ENCODE measurements at places on chromosomes 12 and 14.

DNA sequence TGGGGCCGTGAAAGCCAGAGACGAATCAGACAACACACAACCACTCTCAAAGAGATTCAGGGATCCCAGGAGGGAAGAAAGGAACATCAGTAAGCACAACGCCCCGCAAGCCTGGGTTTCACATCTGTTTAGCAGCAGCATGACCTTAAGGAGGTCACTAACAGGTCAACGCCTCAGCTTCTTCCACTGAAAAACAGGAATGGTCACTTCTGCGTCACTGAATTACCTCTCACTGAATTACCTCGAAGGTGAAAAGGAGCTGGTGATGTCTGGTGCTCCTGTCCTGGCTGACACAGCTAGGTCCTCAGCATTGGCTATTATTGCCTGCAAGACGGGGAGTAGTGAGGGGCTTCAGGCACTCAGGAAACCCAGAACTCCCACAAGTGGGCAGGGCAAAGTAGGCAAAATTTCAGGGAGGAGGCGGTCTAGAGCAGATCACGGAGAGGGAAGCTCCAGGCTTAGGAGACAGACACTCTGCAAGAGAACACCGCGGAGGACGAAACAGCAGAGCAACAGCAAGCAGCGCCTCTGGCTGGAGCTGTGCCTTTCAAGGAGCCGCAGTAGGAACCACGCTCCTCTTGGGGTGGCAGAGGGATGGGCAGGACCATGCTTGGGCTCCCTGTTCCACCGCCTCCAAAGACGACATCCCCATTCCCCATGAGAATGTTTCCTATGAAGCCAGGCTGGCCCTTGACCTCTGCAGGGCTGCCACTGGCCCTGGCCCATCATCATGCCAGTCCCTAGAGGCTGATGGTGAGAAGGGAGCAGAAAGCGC, 108.4 kb downstream of the SINHCAF start:
- DNase-seq: no peak

GRCh38 chr12:132143336-132144071, 615 bp downstream of the DDX51 start:
- no peak for DNase-seq

GRCh38 chr12:80195074-80195726, 95.9 kb downstream of the OTOGL start:
- DNase-seq: no peak

DNA sequence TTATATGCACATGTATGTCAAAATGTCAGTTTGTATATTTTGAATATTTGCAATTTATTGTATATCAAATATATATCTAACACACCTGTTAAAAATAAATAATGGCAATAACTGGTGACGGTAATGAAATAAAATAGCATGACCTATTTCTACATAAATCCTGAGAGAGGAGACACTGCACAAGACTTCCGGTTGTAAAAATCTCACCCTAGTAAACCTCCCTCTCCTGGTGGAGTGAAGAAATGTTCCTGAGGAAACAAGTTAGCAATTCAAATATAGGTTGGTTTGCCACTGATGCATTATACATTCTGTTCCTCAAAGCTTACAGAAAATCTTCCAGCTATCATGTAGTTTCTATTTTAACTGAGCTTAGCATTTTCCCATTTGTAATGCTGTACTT, 166.1 kb upstream of the SYT10 start:
- DNase-seq: no peak

DNA sequence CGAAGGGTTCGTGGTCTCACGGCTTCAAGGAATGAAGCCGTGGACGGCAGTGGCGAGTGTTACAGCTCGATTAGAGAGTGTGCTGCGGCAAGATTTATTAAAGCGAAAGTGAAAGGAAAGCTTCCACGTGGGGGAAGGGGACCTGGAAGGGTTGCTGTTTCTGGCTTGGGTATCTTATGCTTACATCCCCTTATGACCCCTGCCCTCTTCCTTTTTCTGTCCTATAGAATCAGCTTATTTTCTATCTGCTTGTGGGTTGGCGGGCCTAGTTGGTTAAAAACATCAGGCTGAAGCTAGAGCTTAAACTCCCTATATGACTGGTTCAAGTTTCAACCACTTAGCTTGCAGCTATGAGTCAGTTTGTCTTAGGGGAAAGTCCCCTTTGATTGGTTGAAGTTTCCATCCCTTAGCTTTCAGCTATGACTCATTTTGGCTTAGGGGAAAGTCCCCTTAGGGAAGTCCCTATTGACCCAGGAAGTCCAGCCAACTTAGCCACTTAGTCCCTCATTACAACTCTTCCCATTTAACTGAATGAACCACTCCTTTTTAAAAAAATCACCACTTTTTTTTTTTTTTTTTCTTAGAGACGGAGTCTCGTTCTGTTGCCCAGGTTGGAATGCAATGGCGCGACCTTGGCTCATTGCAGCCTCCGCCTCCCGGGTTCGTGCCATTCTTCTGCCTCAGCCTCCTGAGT, 1494.7 kb upstream of the TMEM132C start:
- no peak for DNase-seq

DNA sequence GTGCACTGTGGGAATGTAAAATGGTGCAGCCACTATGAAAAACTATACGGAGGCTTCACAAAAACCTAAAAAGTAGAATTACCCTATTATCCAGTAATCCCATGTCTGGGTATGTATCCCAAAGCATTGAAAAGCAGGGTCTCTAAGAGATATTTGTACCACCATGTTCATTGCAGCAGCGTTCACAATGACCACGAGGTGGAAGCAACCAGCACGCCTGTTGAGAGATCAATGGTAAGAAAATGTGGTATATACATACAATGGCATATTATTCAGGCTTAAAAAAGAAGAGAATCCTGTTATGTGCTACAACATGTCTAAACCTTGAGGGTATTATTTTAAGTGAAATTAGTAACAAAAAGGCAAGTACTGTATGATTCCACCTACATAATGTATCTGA, 910 bp upstream of the NOPCHAP1 start:
- DNase-seq: no peak

DNA sequence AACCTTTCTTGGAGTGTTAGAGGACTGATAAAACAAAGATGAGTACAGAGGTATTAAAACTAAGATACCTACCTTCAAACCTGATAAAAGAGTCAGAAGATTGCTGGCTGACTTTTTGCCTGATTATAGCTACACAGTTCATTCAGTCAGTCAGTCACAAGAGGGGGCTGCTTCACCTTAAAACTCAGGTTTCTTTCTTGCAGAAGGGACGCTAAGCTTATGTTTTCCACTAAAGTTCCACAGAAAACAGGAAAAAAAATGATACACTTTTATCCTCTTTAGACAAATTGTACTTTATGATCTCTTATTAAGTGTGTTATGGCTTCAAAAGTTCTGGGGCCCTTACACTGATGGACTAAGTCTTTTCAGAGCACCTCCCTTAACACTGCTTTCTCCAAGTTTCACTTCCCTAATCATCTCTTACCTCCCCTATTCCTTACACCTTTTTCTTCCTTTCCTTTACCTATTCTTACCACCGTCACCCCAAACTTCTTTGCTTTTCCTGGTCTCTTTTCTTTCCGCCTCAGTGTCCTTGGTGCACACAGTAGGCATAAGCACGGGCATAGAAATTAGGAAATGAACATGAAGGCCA, 448.7 kb upstream of the OR4E1 start:
- no peak for DNase-seq

- DNase-seq: no peak
These were observed 43.4 kb upstream of the SPTLC2 start for GRCh38 chr14:77659831-77660230.

DNA sequence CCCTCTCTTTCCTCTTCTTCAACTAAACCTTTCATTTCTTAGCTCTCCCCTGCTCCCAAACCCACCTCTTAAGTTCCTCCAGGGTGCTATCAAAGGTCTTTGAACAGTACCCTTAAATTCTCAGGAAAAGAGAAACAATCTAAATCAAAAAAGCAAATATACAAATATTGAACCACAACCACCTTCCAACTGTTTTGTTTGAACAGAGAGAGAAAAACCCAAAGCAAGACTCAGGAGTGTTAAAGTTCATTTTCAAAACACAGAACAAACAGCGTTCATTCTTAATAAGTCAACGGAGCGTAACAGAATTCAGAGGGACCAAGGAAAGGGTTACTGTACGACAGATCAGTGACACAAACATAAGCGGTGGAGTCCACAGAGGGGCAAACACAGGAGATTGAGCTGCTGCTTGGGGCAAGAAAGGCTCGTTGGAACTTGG, 73.3 kb downstream of the NDUFA12 start:
- no peak for DNase-seq

- DNase-seq: no peak
These were observed 24.0 kb downstream of the FGF6 start for GRCh38 chr12:4421590-4422031.

- DNase-seq: no peak
These were observed 14.0 kb downstream of the EMP1 start for GRCh38 chr12:13210236-13211190.

DNA sequence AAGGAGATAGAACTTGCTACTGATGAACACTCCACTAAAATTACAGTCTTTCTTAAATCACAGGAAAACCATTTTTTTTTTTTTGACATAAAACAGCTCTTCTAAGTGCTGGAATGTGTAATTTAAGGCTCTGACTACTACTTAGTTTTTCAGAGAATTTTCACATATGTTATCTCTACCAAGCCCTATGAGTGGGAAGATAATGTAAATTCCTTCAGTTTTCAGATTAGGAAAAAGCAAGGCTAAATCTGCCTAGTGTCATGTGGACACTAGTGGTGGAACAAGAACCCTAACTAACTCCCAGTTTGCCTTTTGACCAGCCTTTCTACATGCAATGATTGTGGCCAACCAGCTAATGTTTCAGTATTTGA, 37.3 kb upstream of the CSRP2 start:
- no peak for DNase-seq

DNA sequence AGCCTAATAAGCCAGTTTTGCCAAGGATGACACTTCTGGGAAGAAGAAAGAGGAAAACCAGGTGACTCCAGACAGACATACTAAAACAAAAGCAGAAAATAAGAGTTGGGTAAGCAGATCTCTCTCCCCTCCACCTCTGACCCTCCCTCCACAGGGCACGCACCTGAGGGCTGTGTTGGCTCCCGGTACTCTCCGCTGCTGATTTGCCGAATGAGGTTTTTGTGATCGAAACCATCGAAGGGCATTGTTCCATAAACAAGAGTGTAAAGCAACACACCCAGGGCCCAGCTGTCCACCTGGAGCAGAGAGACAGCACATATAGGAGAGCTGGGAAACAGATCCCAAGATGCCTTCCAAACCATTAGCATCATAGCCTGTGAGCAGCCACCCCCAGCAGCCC, 68.1 kb downstream of the NUAK1 start:
- DNase-seq: no peak

DNA sequence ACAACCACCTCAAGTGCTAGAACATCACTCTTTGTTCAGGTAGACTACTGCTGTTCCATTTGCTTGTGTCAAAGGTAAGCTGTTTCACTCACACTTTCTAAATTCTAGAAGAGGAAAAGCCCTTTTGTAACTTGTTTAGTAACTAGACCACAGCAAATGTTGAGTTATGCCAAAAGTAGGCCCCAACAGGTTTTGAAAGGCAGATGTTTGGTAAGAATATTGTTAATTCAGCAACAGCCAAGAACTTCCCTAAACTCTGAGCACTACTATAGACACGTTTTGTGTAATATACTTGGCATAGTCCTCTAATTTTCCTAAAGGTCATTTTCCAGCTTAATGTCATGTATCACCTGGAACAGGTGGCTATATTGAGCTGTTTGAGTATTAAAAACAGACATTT, 79.0 kb downstream of the DCAF5 start:
- DNase-seq: no peak

DNA sequence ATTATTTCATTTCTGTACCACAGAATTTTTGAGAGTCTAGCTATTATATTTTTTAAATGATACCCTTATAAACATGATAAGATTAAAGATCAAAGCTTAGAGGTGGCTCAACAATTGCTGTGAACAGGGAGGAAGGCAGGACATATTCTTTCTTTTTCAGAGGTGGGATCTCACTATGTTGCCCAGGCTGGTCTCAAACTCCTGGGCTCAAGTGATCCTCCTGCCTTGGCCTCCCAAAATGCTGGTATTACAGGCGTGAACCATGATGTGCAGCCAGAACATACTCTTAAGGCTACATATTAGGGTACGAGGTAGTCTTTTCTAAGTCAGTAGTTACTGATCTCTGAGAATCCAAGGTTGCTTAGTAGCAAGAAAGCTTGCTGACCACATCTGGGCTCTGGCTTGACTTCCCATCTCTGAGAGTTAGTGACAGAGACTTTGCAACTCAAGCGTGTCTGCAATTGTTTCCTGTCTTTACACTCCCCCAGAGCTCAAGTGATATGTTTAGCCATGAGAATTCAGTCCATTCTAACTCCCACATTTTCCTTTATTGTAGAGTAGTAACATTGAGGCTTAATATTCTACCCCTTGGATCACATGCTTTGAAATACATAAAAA, 8.6 kb downstream of the RAB5B start:
- DNase-seq: no peak

GRCh38 chr14:37047996-37048395, 124.4 kb downstream of the SLC25A21 start:
- DNase-seq: no peak

DNA sequence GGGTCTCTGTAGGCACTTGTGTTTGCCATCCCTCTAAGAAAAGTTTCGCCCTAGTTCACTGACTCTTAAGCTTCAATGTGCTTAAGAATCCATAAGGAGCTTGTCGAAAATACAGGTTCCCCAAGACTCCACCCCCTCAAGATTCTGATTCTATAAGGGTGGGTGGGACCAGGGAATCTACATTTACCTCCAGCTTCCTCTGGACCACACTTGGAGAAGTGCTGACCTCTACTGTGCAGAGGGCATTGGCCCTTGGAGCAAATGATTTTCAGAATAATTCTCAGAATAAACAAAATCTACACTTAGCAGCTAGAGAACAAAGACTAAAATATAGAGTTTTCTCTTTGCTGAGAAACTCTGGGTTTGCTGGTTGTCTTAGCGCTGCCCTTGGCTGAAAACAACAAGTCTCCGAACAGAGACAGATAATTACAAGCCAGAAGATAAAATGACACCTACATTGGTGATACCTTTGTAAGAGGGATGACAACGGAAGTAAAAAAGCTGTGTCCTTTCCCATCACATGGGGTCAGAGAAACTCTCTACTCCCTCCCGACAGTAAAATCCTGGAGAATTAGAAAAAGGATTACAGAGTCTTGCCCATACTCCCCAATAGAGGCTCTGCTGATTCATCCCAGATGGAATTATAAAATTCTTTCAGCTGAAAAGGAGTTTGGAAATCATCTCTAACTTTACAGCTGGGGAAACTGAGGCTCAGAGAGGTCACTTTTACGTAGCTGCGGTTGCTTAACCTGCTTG, 4.8 kb downstream of the TGFB3 start:
- no peak for DNase-seq

DNA sequence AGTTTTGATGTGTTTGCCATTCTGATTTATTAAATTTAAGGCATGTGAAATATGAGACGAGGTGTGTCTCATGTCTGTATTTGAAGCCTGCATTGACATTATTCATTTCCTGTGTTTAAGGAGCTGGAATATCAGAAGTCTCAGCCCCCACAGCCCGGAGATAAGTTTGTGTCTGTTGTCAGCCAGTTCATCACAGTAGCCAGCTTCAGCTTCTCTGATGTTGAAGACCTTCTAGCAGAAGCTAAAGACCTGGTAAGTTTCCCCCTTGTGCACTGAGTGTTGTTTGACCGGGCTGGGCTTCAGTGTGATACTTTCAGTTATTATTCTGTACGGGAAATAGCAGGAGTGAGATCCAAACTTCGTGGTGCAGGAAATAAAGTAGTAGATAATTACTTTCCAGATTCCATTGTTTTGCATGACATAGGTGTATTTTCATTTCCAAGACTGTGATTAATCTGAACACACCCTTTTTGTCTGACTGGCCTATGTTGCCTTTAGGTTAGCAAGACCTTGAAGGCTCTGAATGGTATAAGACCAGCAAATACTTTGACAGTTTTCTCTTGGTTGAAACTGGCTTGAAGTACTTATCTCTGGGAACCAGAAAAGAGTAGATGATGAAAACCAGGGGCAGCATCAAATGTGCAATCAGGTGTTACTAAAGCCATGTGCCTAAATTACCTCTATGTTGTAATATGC, 101.5 kb downstream of the GPR135 start:
- DNase-seq: no peak

All from glutamatergic neuron (in vitro differentiated cells).